ENCODE measurements at places on chromosomes 6 and 20.

DNA sequence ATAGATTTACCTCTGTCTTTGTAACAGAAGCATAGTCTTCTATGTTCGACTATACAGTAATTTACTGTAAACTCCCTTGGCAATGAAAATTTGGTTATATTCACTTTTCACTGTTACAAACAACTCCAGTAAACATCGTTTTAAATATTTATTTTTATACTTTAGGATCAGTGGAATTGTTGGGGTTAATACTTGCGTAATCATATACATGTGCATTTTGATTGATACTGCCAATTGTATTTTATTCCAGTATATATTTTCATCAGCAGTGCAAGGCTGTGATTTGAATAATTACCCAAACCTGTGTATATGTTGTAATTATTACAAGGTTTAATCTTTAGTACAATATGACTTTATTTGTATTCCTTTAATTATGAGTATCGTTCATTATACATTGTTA lies 255.7 kb downstream of the ARID1B start:
- no peak for DNase-seq

DNA sequence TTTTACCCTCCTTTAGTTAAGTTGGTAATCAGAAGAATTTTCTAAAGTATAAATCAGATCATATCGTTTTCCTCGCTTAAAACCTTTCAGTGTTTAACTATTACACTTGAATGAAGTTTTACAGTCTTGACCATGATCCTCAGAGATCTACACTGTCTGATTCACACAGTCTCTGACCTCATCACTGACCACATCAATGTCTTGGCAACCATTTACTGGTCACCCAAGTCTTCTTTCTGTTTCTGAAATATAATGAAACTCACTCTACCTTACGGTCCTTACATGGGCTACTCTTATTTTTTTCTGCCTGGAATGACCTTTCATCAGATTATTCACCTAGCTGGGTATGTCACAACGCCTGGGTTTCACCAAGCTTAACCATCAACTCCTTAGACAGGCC lies 71.4 kb downstream of the ADGB start:
- DNase-seq, result no peak

GRCh38 chr6:164911873-164912580 lies 397.4 kb downstream of the C6orf118 start:
- no peak for DNase-seq

GRCh38 chr6:121645100-121645745 lies 209.8 kb downstream of the GJA1 start:
- no peak for DNase-seq

DNA sequence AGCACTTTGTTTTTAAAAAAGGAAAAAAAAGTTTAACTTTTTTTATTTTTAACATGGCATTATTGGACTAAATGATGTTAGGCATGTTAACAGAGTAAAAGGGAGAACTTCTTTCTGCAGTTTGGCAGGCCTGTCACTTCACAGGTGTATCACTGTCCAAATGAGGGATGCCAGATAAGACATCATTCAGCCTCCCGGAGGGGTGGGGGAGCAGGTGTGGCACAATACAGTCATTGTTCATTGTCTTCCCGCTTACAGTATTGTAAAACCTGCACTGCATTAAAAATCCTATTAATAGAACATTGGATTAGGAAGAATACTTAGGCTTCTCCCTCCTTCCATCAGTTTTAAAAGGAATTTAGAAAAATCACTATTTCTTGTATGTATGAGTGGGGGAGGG lies 80.7 kb downstream of the CARMIL1 start:
- no peak for DNase-seq

DNA sequence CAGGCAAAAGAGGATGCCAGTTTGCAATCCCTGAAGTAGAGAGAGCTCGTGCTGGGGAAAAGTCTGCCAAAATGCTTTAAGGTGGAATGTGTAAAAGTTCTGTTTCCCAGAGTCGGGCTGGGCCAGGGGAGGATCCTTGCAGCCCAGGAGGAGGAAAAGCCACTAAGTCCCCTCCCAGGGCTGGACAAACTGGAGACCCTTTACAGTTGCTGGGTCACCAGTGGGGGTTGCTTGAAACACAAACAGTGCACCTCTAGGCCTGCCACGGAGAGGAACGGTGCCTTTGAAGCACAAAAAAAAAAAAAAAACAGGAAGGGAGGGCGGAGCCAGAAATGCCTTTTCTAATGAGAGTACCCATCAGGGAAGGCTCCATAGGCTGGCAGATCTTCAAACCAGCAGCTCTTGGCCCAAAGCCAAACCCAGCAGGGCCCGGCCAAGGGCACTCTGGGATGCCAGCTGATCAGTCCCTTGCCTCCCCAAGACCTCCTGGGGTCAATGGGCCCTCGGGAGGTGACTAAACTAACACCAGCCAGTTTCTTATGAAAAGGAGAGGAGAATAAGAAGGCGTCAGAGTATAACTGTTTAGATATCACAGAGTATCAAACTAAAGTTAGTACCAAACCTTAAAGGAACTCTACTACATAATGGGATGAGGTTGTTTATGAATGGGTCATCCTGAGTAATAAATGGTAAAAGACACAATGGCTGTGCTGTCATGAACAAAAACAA lies 23.7 kb downstream of the HLA-A start:
- no peak for DNase-seq

DNA sequence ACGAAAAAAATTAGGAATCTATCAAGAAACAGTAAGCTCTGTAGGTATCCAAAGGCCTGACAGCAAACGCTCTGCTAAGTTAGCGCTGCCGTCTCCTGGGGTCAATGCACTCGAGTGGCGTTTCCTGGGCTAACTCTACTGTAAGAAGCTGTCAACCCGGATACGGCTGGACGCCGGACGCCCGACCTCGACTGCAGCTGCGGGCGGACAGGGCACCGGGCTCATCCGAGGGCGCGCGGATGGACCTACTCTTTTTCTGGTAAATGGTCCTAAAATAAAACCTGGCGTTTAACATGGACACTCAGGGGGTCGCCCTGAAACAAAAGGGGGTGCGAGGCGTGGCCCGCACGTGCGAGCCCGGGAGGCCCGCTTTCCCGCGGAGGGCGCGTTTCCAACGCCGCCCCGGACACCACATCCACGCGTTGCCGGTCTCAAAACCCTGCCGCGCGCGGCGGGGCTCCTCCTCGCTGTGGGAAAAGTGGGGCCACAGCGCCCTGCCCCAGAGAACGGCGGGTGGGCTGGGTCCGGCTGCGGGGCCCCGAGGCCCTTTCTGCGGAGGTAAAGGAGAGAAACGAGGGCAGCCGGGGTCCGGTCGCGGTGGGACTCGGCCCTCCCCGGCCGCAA lies 537 bp downstream of the TCP1 start:
- no peak for DNase-seq

DNA sequence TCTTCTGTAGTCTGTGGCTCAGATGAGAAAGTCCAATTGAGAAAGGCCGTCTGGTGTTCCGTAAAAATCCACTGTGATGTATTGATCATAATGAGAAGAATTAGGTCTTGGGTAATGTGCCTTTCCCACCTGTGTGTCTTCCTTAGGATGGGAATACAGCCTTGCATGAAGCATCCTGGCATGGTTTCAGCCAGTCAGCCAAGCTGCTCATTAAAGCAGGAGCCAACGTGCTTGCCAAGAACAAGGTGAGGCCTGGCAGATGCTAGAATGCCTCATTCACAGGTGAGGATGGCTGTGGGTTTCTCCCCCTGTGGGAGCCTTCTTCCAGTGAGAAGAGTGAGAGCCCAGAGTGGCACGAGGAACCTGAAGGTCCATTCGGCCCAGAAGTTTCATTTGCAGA lies 32.7 kb downstream of the LYRM2 start:
- DNase-seq, result no peak

DNA sequence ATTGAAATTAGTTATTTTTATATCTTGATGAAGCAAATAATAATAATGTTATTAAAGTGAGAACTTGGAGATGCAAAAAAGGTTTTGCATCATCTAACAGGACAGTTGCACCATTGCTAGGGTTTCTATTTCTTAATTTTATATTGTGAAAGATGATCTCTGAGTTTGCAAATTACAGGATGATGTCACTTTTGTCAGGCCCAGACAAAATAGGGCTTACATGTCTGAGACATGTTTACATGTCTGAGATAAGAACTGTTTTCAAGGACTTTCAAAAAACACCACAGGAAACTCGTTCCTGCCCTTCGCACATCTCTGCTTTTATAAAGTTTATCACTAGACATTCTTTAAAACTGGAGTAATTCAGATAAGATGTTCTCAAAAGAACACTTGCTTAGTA lies 1075.8 kb upstream of the MANEA start:
- DNase-seq, result no peak

- no peak for DNase-seq
Observed at GRCh38 chr6:10451828-10452509, 37.1 kb upstream of the TFAP2A start.

DNA sequence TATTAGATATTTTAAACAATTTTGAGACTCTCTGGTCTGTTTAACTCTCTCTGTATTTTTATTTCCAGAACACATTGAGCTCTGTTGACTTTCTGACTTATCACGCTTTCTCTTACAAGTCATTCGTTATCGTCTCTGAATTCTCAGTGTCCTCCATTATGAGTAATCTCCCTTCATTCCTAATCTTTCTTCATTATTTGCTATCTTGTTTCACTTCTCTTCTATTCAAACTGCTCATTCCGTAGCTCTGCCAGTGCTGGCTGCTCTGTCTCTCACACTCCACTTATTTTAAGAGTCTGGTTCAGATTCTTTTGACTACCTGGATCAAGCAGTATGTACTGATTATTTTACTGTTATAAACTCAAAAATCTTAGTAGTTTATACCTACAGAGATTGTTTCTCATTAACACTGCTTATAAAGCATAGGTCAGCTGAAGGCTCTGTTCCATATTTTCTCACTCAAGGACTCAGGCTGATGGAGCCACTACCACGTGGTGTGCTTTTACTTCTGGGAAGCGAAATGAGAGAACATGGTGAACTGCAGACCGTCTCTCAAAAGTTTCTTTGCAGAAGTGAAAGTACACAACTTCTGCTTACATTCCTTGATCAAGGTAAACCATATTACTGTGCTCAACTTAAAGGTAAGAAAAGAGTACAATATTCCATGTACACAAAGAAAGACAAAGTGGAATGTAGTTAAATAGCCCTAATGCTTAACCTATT lies 485.2 kb downstream of the GRIK2 start:
- no peak for DNase-seq

DNA sequence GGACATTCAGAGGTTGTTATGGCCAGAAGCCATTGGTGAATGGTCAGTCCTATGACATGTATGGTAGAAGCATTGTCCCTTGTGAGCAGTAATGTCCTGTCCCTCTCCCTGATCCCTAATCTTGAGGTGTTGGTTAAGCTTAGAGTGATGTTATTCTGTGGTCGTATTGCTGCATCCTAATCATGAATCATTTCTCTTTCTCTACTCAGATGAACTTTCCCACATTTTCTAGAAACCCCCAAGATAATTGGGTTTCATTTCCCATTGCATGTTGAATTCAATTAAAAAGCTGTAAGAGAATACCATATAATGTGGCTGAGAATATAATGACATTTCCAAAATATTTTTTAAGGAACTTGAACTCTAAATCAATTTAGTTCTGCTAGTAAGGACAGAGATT lies 175.1 kb downstream of the PLCB4 start:
- no peak for DNase-seq

- DNase-seq, result no peak
Observed at GRCh38 chr6:91482498-91482897, 895.6 kb upstream of the MAP3K7 start.

- no peak for DNase-seq
Observed at GRCh38 chr6:41939176-41939847, 2.3 kb downstream of the CCND3 start.

GRCh38 chr6:122778985-122779661 lies 393 bp upstream of the FABP7 start:
- no peak for DNase-seq

DNA sequence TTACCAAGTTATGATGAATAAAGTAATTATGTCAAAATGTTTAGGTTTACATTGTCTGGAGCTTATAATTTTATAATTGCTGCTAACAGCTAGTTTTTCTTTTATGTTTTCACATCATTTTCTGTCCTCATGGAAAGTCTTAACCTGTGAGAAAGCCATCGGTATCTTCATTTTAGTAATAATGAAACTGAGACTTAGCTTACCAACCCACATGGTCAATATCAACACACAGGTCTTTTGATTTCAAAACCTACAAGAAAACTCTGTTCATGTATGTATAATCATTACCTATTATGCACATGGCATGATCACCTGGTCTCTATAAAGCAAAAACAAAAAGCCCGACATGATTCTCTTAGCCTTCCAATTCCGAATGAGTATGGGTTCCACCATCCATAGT lies 61.9 kb downstream of the KCNQ5 start:
- DNase-seq, result no peak

DNA sequence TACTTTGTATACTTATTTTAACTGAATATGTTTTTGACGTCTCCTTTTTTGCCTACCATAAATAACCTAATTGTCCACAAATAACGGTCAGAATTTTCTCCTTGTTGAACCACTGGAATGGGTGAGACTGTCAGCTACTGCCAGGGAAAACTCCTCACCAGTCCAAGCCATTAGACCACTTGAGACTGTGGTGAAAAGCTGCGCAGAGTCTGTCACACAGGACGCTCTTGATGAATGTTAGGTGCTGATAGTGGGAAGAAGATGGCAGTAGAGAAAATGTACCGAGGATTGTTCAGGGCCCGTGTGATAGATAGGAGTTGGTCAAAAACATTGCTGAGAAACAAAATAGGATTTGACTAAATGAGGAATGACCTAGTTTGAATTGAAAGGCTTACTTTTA lies 75.6 kb upstream of the KIF25 start:
- DNase-seq, result no peak

DNA sequence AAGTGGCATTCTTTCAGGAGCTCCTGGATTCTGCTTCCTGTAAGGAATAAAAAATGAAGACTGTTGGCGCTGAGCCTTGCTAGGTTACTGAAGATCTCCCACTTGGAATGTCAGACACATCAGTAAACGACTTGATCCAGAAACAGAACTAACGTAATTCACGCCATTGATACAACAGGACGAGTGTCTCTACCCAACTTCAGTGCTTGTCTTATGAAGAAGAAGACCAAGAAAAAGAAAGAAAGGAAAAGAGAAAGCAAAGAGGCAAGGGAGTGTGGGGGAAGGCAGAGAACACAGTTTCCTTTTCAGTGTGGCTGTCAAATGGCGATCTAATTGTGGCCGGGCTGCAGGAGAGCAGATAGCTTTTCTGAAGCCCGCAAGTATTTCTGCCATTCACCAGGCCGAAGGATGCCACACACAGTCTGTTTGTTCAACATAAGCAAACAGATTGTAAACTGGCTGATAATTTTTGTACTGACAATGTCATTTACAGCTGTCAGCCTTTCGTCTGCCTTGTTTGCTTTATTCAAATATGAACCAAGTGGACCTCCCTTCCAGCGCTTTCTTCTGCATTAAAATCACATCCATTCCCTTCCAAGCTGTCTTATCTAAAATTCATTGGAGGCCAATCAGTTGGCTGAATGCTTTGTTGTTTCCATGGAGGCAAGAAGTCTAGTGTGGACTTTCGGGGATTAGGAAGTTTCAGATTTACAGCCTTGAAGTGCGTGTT lies 180.6 kb downstream of the FOXA2 start:
- DNase-seq, result no peak

- DNase-seq, result no peak
Observed at GRCh38 chr6:134593887-134594286, 276.0 kb upstream of the SGK1 start.

Data from activated CD8-positive, alpha-beta memory T cell treated with anti-CD3 and anti-CD28 coated beads for 4 hours (primary cell).